ENCODE measurements at places on chromosomes 4 and X.

- DNase-seq, result no peak
Measured at GRCh38 chr4:161254375-161254774, 909.4 kb downstream of the FSTL5 start.

DNA sequence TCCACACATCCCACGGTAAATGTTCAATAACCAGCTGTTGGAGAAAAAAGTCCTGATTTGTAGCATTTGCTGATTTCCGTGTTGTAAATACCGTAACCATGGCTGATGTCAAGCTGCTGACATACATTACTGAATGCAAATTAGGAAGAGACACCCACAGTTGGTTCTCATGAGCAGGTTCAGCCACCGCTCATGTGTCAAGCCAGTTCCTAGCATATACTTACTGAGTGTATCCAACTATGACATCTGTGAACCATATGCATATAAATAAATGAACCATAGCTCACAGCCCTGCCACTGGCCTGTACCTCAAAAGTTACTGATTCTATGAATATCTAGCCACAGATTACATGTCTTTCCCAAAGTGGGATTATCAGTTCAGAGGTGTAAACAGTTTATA is 29.5 kb downstream of the FHDC1 start:
- DNase-seq, result no peak

DNA sequence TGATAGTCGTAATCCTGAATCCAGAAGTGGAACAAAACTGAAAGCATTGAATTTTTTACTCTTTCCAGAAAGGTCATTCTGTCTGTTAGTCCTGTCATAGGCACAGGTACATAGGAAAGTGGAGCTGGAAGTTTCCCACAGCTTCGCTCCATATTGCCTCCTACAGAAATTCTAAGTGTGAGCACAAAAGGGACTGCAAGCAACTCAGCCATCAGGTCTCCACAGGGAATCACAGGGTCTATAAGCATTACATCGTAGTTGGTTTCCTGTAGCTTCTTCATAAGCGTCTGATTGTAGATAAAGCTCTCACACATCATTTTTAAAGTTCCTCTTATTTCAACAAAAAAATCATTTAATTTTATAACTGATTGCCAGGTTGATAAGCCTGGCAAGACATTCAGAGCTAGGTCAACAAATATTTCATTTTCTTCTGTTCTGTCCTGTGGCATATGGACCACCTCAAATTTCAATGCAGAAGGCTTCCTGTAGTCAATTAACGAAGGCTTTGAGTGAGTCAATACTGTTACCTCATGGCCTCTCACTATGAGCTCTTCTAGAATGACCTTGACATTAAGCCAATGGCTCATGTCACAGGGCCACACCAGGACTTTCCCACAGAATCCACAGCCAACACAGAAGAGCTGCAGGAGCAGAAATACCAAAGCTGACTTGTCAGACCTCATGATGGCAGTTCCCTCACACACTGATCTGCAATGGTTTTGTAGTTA is at the start of gene UGT2A3:
UGT2A3 (minus strand) TSS at position 727 of the 728 bp plus-strand sequence; CDS start at position 683, 44 bp downstream.
- DNase-seq, result no peak

GRCh38 chrX:130741584-130741983 is 161.4 kb downstream of the ENOX2 start:
- no peak for DNase-seq

GRCh38 chr4:140994015-140994414 is 139.3 kb downstream of the RNF150 start:
- no peak for DNase-seq

- no peak for DNase-seq
Measured at GRCh38 chr4:154516318-154517029, 24.9 kb upstream of the DCHS2 start.

GRCh38 chrX:41828826-41829225 is 94.5 kb downstream of the CASK start:
- no peak for DNase-seq

DNA sequence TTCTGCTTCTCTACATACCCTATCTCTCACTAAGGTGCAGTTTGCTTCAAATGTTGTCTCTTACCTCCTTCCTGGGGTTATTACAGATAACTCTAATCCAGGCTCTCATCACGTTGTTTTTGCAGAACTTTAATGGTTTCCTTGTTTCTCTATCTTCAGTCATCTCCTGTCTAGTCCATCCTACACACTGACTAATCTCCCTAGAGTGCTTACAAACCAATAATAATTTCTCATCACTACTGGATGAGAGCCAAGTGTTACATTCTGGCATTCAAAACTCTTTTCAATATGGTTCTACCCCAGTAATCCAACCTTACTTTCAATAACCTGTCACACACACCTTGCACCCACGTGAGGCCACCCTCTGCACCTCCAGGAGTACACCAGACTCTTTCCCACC is 86.1 kb downstream of the SYNPO2 start:
- no peak for DNase-seq

- no peak for DNase-seq
Measured at GRCh38 chrX:71292669-71293365, 8.7 kb upstream of the ITGB1BP2 start.

- DNase-seq, result no peak
Measured at GRCh38 chr4:163744861-163745260, 250.4 kb downstream of the TMA16 start.

- DNase-seq, result peak; percentile 33
Measured at GRCh38 chr4:145234091-145234706, 53.8 kb upstream of the OTUD4 start.

DNA sequence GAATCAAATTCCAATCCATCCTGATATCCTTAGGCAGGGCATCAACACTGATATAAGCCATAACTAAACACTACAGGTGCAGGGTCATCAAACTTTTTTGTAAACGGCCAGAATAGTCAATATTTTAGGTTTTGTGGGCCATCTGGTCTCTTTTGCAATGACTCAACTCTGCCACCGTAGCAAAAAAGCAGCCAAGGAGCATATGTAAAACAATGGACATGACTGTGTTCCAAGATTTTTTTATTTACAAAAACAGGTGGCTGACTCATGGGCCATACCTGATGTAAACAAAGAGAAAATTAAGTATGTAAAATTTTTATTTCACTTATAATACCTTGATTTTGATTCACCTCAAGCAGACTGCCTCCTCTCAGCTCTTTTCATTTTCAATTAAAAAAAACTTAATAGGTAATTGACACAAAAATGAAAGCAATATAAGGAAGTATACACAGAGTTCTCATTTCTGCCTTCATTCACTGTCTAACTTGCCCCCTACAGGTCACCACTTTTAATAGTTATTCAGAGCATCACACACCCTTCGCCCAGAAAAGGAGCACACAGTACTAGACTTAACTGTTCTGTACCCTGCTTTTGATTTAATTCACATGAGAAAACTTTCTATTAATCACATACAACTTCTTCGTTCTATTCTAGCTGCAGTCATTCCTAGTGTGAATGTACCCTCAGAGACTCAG is 35.3 kb upstream of the GPM6B start:
- no peak for DNase-seq

DNA sequence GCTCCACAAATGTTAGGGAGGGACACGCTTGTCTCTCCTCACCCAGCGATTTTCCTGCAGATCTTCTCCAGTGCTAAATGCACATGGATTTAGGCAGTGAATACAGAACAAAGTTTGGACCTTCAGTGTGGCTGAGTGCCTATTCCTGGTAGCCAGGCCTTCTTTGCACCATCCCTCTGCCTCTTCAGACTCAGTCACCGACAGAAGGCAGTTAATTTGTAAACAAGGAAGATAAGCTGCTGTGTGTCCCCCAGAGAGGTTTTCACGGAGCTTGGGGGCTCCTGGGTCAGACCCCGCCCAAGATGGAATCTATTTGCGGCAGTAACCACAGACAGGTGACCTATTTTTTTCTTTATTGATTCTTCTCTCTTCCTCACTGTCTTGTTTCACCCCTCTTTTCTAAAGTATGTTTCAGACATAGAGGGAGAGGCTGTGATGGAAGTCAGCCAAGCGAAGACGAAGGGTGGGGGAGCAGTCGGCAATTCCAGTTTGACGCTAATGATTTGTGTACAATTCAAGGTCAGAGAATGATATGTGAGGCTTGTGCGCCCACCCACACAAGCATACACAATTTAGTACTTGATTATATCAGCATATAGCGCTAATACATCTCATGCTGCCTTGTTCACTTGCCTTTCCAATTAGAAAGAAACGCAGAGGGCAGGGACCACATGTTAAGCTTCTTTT is 200.8 kb downstream of the MGST2 start:
- peak; percentile 67 for DNase-seq

DNA sequence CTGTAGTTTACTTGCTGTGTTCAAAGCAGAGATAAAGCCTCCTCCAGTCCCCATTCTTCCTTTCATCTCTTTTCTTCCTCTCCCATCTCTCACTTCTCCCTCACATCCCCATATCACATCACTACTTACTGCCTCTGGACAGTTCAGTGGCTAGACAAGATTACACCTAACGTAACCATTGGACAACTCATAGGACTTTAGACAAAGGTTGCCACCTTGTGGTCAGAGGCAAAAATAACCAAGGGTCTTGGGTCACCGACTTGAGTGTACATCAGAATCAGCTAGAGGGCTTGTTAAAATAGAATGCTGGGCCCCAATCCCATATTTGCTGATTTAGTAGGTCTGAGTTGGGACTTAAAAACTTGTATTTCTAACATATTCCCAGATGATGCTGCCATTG is 109.3 kb upstream of the DGKK start:
- DNase-seq, result peak; percentile 78

GRCh38 chr4:70715097-70715496 is 6.7 kb upstream of the RUFY3 start:
- no peak for DNase-seq

- no peak for DNase-seq
Measured at GRCh38 chr4:86594559-86595425, 677 bp downstream of the PTPN13 start.

GRCh38 chrX:148609515-148610327 is 109.3 kb downstream of the AFF2 start:
- no peak for DNase-seq

GRCh38 chr4:15455290-15455689 is 14.4 kb upstream of the CC2D2A start:
- no peak for DNase-seq

GRCh38 chr4:147094238-147094637 is 148.6 kb upstream of the TTC29 start:
- DNase-seq, result no peak

DNA sequence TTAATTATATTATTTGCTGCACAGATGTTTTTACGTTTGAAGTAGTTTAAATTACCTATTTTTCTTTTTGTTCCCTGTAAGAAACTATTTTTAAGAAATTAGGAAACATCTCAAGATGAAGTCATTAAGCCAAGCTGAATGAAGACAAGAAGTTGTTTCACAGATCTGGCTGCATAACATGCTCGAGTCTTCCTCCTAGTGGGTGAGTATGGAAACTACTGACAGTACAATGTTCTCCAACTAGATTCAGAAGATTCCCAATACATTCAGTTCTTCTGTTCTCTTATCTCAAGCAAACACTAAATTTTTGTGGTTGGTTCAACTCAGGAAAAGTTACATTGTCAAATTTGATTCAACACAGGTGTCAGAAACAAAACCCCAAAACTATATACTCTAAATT is 256.8 kb upstream of the VCX start:
- no peak for DNase-seq

DNA sequence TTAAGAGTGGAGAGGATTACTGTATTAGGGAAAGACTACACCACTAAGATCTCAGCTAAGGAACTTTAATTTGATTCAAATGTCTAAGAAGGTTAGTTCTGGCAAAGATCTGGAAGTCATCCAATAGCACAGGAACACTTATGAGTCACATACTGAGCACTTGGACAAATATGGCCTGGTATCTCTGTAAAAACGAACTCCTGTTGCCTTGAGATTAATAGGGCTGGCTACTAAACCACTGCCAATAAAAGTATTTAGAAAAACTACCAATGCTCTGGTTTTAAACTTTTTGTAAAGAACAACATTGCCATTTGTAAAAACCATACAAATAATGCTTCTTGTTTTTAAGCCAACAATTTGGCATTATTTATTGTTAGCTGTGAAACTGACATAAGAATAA is 70.5 kb downstream of the SEC24D start:
- no peak for DNase-seq

DNA sequence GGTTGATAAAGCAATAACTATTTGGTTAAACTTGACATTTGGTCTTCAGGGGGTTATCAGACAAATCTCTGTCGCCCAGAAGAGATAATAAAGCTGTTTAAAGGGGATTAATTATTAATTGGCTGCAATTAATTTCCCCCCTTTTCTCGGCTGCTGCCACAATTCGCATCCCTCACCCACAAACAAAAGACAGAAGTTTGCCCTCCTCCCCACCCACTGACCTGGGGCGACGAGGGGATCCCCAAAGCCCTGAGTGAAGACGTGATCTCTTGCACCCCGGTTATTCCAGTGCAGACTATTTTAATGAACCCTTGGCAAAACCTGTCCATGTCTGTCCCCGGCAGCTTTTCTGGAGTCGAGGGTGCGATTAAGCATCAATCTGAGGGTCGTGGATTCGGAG is 55.7 kb upstream of the TMEM33 start:
- DNase-seq, result no peak

GRCh38 chrX:84339507-84340364 is 151.7 kb upstream of the RPS6KA6 start:
- no peak for DNase-seq

DNA sequence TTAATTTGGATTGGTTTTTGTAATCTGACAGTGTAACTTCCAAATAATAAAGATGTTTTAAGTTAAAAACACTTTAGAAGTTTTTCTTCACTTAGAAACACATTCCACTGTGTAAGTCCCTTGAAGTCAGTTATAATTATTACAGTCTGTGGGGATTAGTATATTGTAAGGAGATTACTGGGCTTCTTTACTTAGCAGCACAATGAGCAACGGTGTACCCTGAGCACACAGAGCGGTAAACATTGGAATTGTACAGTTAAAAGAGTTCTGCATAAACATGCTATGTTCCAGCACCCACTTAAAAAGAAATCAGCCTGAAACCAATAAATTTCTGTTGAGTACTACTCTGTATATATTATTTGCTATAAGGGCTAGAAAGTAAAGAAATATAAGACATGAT is 44.3 kb downstream of the CCSER1 start:
- DNase-seq, result no peak

GRCh38 chr4:120842031-120842430 is 80.5 kb downstream of the PRDM5 start:
- no peak for DNase-seq

DNA sequence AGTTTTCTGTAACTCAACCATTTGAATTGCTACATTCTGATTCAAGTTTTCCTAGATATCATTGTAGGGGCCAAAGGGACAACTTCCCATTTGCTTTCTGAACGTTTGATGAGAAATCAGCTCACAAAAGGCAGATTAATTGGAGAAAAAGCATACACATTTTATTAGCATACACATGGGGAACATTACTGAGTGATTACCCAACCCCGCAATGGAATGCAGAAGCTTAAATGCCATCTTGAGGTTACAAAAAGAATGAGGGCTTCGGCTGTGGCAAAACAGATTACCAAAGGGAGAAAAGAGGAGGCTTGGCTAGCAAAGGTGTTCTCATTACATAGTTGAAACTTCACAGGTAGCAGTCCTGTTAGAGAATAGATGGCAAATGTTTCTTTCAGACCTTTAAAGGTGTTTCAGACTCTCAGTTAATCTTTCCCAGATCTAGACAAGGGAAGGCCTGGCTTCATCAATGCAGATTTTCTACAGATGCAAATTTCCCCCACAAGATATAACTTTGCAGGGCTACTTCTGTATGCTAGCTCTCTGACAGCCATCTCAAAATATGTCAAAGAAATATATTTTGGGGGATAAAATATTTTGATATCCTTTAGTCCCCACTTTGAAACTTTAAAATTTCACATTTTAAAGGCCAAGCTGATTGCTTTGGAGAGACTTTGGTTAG is 26.5 kb upstream of the HERC6 start:
- no peak for DNase-seq

GRCh38 chrX:19040373-19040772 is 56.5 kb upstream of the PHKA2 start:
- DNase-seq, result no peak

Data from NCI-H1092 (cell line).